Fibroblast of gingiva (primary cell): ENCODE measurements at places on chromosomes 11 and 22.

- no peak for DNase-seq
Observed at GRCh38 chr11:19110295-19110694, 6.7 kb upstream of the ZDHHC13 start.

- DNase-seq: no peak
Observed at GRCh38 chr11:71189768-71190315, 62.5 kb downstream of the SHANK2 start.

- DNase-seq: no peak
Observed at GRCh38 chr11:104075091-104075490, 38.7 kb downstream of the DDI1 start.

GRCh38 chr22:48800036-48800885 is 1027.4 kb downstream of the BRD1 start:
- DNase-seq: no peak

DNA sequence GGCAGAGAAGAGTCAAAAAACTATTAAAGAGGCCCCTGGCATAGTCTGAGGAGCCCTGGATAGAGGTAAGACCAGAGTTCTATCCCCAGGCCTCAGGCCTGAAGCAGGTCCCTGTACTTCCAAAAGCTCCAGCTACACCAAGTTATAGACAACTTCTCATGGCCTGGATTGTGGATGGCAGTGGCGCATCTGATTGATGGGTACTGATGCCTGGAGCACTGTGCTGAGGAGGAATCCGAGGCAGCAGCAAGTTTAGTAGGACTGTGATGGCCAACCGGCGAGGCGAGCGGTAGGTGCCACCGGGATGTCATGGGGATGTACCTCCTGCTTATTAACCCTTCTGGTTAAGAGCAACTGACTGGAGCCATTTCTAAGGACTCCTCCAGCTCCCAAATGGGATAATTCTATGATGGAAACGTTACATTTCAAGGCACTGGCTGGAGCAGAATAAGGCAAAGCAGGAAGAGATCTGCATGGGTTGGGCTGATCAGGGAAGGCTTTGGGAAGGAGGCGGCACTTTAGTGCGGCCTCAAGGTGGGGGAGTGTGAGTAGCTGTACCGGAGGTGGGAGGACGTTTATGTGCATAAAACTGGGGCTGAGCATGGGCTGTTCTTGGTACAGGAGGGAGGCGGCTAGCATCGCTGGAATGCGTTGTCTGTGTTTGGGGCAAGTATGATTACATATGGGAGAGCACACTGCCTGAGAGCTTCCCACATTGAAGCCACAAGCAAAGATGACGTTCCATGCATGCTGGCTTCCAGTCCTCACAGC is 24.2 kb upstream of the JAM3 start:
- no peak for DNase-seq

DNA sequence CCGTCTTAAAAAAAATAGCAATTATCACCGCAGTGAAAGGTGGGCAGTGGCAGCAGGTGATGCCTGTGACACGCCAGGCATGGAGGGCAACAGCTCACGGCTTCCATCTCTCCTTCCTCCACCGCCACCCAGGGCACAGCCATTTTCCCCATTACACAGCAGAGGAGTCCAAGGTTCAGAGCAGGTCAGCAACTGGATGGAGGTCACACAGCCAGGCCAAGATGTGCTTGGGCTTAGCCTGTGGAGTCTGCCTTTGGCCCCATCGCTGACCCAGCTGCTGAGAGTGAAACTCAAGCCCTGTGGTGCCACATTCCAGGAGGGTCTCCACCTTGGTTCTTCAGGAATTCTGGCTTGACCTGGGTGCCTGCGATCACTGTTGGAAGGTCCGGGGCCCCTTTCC is 411.1 kb downstream of the SHANK2 start:
- DNase-seq: no peak

- DNase-seq: no peak
Observed at GRCh38 chr22:30733181-30733631, 38.5 kb downstream of the OSBP2 start.
